ENCODE measurements at places on chromosomes 3 and 15. TPM values are rescaled to one million over a fixed set of nuclear protein-coding genes. Genes with fewer than 3 reads are reported as not detected.

Gene VPS33B
- 10.4 TPM for total RNA-seq

Gene LDHAL6B
- not detected for total RNA-seq

DNA sequence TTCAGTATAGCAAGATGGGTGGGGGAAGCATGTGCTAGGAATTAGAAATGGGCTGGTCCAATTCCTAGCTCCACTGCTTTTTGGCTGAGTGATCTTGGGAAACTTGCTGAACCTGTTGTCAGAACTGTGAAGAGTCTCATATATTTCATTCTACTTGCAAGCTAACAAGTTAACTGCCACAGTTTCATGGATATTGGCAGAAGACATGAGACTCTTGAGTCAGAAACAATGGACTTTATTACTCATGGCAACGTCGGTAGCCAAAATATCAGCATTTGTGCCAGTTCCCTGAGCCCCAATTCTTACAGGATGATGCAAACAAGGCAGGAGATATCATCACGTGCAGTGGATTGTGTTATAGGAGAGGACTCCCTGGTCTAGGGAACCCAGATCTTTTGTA lies 26.6 kb upstream of the PLAAT1 start:
- no peak for DNase-seq

DNA sequence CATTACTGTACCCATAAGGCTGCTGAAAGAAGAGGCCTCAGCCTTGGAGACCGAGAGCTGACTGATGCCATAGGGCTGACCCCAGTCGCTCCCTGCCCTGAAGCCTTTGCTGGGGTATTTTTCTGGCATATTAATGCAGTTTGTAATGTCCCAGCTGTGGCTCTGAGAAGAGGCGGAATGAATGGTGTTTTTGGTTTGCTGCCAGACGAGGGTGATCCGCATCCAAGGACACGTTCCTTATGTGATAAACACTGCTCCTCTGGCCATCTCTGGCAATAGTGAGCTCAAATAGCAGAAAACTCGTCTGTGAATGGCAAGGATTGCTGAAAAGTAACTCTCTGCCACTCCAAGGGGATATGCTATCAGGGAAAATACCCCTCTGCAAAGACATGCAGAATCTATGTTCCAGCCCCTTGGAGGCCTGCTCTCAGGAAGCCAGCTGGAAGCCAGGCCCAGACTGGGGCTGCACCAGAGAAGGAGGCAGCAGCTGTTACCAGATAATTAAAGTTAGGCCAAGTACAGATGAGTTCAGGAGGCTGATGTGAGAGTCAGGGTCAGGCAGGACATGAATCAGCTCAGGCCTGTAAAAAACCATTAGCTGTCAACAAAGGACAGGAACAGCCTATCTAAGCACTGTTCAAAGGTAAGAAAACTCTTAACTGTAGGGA lies 28.9 kb upstream of the KLHL6 start:
- no peak for DNase-seq

- DNase-seq = no peak
These were observed 112.5 kb upstream of the CADPS start for GRCh38 chr3:62987721-62988120.
